ENCODE measurements at places on chromosomes 1 and 21. TPM values are rescaled to one million over a fixed set of nuclear protein-coding genes. Genes with fewer than 3 reads are reported as not detected.

DNA sequence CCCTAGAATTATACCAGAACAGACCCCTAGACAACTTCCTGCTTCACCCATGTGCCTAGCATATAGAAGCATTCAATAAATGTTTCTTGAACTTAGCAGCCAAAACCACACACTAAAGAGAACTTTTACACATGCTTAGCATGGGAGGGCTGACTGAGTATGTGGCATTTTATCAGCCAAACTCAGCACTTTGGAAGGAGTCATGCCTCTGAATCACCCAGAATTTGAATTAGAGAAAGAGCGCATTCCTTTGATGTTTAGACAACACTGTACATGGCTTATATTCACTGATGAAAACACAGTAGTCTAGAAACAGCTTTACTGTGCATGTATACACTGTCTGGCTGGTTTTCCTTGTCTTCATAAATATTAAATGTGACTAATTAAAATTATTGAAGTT, 26.1 kb downstream of the SPAG17 start:
- no peak for DNase-seq

DNA sequence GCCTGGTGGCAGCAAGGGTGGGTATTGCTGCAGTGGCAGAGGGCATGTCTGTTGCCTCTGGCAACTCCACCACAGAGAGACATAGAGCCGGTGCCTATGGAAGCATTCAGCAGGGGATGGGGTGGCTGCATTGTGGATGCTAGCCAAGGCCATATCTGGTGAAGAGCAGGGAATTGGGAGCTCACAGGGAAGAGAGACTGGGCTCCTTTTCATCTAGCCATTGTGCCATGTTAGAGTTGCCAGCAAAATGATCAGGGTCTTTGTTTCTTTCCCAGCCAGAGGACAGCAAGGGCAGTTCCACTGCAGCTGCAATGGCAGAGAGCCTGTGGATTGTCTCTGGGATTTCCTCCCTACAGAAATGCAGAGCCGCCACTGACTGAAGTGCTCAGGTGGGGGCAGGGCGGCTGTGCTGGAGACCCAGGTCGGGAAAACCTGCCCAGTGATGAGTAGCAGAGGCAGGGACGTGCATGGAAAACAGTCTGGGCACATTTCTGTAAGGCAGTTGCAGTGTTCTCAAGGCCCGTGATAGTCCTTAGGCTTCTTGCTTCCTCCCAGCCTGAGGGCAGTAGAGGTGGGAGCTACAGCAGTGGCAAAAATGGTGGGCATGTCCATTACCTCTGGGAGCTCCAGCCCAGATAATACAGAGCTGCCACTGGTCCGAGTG, 40.2 kb upstream of the CYP4X1 start:
- DNase-seq = no peak

DNA sequence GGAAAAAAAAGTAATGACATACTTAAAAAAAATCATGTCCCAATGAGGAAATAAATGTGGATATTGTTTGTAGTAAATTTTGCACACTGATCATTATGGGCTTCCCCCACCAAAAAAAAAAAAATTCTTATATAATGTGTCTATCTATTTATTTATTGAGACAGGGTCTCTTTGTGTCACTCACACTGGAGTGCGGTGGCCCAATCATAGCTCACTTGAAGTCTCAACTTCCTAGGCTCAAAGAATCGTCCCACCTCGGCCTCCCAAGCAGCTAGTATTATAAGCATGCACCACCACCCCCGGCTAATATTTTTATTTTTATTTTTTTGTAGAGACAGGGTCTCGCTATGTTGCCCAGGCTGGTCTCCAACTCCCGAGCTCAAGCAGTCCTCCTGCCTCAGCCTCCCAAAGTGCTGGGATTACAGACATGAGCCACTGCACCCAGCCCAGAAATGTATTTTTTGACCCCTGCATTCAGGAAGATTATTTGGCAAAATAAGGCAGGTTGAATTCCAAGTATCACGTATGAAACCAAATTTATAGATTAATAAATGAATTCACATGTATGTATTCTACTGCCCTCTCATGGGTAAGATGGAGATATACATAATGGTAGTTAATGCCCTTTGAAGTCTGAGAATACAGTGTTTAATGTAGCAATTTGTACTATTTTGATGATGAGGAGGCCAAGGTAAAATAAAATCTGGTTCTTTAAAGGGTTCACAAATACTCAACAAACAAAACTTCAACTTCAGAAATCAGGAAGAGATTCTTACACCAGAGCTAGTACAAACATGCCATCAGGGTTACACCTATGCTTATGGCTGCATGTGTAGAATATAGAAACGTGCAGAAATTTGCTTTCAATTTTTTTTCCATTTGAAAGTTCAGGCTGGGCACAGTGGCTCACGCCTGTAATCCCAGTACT, 1.4 kb upstream of the DENND2C start:
- DNase-seq = no peak

TDRD5 gene
- 0.64 TPM for total RNA-seq

DNA sequence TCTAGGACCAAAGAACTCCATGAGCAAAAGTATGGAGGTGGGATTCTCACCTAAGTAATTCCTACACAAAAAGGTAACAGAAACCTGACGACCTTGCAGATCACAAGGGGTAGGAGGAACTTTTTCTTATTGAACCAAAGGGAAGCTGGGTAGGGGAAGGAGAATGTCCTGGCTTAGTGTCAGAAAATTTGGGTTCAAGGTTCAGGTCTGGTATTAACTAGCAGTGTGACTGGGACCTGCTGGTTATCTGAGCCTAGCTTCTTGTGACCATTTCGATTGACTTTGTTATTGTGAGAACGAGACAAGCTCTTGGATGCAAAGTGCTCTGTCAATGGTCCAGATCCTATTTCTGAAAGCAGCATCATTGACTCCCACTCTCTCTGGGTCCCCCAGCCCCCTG, 5.0 kb upstream of the SNX27 start:
- no peak for DNase-seq

DNA sequence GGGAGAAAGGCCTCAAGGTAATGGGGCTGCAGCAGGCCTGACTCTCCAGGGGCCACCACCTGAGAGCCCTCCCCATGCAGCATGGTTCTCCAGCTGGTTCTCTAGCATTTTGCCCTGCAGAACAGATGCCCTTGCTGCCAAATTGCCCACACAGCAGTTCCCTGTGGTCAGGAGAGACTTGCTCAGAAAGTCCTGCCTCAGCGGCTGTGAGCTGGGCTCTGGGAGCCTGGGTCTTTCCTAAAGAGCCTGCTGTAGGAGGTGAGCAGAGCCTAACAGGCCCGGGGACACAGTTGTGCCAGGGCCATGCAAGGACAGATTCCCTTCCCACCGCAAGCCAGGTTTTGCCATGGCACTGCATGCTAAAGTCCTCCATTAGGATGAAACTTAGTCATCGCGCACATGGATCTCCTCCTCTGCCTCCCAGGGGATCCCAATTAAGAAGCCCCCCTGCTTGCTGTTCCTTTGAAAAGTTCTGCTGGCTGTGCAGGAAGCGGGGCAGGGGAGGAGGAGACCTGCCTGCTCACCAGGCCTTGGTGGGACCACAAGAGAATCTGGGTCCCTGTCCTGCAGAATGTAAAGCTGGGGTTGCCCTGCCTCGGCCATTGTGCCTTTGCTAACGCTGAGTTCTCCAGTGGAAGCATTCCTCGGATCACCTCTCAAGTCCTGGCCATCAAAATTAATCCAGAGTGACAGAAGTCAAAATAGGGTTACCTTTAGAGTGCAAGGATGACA, 21.4 kb downstream of the TEX35 start:
- DNase-seq = peak; percentile 34

Data from suprapubic skin (tissue), 4 donors.